ENCODE measurements at places on chromosomes 2 and 18.

- no peak for DNase-seq
Observed at GRCh38 chr18:52190195-52190594, 149.8 kb upstream of the DCC start.

- no peak for DNase-seq
Observed at GRCh38 chr2:159933727-159934049, 128.7 kb downstream of the PLA2R1 start.

GRCh38 chr2:56102866-56103265, 80.9 kb upstream of the CCDC85A start:
- DNase-seq: no peak

DNA sequence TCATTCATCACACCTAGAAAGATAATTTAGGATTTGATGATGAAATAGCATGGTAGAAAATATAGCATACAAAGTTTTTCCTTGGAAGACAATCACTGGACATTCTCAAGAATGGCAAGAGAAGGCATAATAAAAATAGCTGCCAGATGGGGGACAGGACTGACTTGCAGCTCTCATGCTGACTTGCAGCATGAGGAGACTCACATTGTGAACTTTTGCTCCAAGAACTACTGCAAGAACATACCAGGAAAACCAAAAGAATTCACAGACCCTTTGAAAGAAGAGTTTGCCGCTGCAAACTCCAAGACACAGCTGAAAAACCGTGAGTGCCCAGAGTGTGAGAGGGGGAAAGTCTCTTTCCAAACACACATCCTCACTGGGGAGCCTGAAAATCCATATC, 47.0 kb downstream of the CRYGD start:
- no peak for DNase-seq

DNA sequence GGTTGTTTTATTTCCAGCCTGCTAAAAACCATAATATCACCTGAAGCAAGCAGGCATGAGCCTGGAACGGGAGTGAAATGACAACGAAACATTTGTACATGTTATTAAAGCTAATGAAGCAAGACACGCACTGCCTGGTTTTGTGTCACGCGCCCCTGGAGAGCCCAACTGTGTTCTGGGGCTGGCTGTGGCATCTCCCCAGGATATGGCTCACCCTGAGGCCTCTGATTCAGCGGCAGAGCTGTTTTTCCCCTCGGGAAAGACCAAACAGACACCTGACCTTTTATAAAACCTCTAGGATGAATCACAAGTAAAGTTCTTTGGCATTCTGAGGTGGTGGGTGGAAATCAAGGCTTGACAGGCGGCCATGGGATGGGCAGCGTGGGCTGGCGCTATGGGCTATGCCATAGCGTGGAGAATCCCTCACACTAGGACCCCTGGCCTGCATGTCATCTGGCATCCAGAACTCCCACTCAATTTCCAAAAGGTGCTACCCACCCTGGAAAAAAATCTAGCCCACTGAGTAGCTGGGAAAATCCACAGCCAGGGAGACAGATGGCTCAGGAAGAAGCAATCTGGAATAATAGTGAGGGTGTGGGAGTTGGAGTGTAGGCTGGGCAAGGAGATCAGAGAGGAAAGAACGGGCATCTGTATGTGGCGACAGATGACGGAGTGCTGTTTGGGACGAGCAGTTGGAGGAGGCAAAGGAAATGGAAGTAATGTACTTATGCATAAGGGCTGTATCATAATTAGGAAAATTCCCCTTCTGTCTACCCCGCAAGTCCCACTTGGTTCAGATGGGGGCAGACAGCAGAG, 262.0 kb downstream of the AFF3 start:
- DNase-seq: no peak

DNA sequence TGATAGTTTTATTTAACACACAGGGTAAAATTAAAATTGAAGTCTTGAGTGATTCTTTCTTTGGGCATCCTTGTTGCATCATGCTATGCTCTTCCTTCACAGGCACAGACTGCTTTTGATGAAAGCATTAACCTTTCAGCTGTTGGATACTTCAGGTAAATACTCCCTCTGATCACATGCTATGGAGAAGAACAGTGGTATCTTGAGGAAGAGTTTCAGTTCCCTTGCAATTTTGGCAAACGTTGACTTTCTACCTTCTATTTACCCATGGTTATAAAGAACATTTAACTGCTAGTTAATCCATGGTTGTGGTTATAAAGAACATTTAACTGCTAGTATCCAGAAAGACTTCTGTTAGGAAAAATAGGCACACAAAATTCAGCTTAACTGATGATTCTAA, 75.7 kb downstream of the AOX1 start:
- DNase-seq: no peak

DNA sequence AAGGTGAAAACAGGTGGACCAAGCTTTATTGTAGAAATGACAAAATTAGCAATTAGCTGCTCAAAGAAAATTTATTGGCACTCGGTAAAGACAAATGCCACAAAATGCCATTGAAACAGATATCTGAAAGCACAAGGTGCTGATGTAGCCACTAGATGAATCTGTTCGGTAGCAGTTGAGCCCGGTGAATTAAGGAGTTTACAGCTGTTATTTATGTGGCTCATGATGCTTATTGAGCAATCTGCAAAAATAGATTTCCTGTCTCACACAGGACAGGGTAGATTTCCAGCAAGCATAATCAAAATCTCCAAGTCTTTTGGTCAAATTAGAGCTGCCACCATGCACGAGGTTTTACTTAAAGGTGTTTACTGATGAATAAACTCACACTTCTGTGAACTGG, 182.2 kb downstream of the PPP1R1C start:
- no peak for DNase-seq

GRCh38 chr2:159009940-159010339, 41.5 kb downstream of the TANC1 start:
- no peak for DNase-seq

- no peak for DNase-seq
Observed at GRCh38 chr2:209818939-209819338, 47.3 kb downstream of the UNC80 start.

DNA sequence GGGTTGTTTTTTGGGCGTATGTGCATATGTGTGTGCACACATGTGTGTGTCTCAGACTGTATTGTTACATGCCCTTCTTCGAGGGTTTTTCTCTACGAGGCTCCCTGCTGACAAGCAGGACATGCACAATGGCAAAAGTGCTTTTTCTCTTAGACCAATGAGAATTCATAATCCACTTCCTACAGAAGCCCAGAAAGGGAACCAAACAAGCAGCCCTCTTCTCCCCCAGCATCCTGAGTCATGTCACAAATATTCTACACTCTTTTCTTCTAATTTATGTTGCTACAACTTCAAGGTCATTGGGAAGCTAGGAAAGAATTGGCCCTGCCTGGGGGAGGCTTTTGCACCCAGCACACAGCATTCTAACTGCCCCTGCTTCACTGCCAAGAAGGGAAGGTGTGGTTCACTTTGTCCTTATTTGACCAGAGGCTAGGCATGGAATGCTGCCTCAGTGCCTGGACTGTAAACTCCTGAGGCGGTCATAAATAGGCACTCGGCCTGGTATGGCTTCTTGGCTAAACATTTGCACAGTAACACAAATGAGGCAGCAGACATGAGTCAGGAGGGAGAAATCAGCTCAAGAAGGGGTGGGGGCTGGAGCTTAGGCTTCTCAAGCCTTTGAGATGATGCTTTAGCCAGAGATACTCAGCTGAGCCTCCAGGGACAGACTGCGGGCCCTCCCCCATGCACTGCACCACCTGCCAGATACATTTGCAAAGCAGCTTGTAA, 92.7 kb upstream of the KLF7 start:
- no peak for DNase-seq

DNA sequence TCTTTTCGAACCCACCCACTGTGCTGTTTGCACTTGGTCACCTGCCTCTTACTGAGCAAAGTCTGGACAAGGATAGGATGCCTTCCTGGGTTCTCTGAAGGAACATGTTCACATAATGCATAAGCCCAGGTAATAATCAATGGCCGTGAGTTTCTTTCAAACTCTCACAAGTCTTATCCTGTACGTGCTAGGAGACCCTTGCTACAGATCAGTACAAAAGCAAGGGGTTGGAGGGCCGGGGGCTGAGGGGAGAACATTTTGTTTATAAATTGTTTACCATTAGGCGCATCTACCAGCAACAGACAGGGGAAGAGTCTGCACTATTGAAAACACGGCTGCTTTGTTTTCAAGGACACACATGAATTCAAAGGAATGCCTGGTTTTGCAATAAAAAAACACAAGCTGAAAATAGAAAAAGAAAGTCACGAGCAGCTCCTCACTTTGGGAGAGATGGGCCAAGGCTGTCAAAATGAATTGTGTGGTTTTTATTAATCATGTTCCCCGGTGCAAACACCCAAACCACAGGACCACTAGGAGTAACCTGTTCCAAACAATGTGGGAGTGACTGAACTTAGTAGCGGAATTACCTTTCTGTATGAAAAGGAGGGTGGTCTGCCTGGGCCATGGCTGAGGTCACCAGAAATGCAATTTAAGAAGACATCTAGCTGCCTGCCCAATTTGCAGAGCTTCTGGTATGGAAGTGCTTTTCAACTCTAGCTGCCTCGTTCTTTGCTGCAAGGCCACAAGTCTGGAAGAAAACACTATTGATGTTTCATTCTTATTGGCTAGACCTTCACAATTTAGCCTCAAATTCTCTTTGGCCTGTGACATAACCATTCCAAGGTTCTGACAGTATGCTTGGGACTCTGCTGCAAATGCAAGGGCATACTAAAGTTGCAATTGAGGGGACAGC, 73.5 kb downstream of the CCBE1 start:
- no peak for DNase-seq

- no peak for DNase-seq
Observed at GRCh38 chr2:182852801-182853200, 13.6 kb downstream of the FRZB start.

DNA sequence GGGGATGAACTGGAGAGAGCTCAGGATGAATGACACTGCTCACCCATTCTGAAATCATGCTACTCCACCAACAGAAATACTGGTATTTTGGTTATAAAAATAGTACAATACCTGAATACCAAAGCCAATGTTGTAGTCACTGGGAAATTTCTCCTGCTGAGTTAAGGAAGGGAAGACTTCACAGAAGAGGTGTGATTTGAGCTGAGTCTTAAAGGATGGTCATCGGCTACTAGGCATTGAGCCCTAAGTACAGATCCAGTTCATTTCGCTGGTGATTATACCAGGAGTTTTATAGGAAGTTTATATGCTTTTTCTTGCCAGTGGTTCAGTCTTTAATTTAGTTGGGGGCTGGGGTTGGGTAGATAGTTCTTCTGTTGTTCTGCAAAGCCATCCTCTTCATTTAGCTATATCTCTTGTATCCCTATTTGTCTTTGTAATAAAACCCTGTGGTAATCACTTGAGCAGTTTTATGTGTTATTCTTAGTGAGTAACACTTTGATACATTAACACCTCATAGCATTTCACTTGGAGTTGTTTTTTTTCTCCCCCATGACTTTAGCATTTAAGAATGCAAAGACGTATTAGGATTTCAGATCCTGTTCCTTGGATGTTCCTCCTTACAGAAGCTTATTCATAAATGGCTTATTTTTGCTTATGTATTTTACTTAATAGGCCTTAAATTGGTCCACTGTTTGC, 239.9 kb upstream of the FOSL2 start:
- no peak for DNase-seq

DNA sequence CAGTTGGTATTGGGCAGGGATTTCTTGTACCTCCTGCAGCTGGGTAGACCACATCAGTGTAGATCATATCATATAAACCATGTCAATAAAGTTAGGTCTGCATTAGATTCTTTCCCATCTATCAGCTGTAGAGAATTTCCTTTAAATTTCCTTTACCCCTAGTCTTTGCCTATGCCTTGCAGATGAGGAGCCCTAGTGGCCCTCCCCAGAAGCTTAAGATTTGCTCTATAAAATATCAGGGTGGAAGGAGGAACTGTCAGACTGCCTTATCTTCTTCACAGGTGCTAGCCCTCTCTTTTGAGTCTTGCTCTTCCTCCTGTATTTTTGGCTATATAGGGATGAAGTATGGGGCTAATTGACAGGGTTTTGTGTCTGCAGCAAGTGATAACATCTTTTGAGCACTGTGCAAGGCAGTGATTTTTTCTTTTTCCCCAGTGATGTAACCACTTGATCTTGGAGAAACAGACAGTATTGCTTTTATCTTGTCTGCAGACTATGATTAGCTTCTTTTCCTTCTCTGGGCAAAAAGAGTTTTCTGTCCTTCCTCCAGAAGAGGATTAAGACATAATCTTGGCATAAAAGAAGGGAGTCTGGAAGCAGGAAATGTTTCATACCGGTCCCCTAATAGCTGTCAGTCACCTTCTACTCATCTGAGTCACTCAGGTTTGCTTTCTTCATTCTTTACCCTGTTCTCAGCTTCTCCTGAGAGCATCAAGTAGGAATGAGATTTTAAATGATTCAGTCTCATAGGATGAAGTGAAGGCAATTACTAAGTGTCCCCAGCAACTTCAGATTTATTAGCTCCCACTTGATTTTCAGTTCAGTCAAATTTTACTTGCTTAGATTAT, 286.4 kb downstream of the CDH19 start:
- no peak for DNase-seq

- no peak for DNase-seq
Observed at GRCh38 chr2:157792335-157793052, 83.6 kb downstream of the ACVR1 start.

DNA sequence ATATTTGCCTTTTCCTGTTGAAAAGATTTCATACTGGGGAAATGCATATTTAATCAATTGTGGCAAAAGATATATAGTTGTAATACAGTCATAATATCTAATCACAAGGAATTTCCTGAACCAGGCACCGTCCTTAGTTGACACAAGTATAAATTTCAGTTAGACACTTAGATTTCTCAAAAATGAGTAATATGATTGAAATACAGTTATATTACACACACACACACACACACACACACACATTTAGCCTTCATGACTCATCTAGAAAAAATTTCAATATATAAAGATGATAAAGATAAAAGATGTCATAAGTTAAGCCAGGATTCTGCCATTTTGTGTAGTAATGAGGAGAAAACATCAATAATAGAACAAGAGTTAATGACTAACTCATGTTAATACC, 258.4 kb upstream of the ZNF804A start:
- DNase-seq: no peak

DNA sequence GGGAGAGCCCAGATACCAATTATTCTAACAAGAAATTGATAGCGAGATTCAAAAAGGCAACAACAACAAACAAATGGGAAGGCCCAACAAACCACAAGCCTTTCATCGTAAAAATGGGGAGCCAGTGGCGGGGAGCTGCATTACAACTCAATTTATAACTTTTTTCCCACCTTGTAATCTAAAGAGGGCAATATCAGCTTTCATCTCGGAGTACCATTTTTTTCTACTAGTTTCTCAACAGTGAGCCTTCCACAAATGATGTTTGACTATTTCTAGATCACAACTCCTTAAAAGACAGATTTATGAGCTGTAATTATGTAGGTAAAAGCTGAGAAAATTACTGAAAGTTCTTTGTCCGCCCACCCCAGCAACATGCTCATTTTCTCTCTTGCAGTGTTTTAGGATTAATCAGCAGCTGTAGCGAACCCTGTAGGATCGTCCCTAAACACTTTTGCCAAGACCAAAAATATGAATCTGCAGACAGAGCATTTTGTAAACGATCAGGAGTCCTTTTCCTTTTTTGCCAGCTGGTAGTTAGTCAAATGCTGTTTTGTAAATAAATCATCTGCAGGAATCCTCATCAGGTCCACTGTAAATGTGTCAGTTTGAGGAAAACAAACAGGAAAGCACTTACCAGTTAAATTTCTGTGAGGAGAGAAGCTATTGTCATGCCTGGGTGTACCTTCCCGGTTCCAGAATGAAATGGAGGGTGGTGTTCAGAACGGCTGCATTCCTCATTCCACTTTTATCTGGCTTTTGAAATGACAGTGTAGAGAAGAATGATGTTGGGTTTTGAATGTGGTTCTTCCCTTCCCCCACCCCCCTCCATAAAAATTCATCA, 53.2 kb downstream of the EEF1B2 start:
- no peak for DNase-seq

GRCh38 chr2:196489371-196489770, 150.1 kb upstream of the CCDC150 start:
- DNase-seq: no peak
